Non-pigmented ciliary epithelial cell (primary cell): ENCODE measurements at places on chromosomes 3 and 15.
A peak's percentile ranks its signal among the peaks of the same experiment; 100 is the strongest.

DNA sequence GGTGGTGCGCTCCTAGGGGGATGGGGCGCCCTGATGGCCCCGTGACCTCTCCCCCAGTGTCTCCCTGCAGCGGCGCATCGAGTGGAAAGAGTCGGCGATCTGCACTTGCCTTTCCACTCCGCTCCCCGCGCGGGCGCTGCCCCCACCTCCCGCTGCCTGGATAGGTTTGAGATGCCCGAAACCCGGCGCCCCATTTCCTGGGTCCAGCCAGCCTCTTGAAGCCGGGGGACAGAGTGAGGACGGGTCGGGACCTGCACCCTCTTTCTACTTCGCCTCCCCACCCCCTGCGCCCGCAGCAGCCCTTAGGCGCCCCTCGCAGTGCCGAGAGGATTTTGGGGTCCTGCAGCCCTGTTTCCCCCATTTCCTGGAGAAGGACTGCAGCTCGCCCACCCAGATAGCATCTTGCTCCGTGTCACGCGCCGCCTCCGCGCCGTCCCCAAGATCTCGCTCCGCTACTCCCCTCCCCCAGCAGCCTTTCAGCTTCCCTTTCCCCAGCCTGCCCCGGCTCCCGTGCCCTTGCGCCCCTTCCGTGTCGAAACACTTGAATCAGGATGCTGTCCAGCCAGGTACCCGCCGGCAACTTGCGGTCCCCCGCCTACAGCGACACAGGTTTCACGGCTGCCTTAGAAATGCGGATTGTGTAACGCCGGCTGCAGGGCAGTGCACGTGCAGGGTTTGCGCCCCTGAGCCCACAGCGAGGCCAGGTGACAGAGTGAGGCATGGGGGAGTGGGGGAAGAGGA is 519 bp downstream of the ABHD6 start:
- no peak for DNase-seq

DNA sequence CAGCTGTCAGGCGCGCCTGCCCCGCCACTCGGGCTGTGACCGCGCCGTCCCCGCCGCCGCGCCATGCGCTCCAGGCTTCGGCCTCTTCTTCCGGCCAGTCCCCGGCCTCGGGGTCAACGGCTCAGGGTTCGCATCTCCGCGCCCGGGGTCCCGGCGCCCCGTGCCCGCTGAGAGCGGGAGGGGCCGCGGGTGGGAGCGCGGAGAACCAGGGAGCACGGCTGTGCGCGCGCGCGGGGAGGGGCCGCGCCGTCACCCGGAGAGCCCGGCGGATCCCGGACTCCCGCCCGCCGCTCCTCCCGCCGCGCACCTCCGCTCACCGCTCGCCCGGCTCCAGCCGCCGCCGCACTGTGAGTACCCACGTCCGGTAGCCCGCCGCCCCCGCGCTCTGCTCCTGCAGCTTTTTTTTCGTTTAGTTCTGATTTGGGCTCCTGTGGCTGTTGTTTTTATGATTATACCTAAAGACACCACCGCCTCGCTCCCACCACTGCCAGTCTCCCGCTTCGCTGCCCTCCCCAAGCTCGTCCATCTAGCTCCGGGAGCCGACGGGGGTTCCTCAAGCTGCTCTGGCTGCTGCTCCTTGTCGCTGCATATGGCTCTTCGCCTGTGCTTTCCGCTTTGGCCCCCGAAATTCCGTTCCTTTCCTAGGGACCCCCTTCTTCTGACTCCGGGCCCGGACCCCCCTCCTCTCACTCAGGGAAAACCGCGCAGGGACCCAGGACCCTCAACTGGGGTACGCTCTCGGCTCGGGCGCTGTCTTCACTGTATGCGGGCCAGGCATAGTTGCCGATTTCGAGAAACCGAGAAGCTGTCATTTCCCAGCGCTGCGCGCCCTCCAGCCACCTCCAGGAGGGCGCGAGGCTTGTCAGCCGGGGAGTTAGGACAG is 1.8 kb upstream of the SKOR1 start:
- DNase-seq, result no peak

DNA sequence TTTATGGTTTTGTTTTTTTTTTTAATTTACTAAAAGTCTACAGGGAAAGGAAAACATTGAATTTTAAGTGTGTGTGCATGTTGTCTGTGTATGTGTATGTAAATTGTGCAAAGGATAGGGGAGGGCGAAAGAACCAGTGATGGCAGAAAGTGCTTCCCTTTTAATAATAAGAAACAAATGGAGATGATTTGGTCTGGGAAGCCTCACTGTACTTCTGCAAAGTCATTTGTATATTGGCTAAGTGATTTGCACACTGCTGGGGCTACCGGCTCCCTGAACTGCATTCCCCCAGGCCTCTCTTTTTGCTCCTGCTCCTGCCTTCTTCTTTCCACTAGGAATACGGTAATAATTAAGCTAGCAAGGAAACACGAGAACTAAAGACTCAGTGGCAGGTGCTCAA is 101.2 kb downstream of the CD47 start:
- DNase-seq, result no peak

DNA sequence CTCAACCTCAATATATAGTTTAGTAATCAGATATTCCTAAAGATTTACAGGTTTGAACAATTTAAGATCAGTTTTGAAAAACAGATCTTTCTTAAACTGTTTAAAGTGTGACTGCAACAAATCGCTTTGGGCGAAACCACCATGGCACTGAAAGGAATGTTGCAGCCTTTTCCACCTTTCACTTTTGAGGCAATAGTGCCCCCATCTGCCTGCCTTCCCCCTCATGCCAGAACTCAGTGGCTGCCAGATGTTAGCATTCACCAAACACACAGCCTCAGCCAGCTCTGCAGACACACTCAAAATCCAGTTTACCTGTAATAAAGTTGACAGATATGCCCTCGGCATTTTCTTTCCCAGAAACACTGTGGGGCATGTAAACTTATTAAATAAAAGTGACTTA is 3.3 kb downstream of the LYSMD4 start:
- DNase-seq, result no peak

DNA sequence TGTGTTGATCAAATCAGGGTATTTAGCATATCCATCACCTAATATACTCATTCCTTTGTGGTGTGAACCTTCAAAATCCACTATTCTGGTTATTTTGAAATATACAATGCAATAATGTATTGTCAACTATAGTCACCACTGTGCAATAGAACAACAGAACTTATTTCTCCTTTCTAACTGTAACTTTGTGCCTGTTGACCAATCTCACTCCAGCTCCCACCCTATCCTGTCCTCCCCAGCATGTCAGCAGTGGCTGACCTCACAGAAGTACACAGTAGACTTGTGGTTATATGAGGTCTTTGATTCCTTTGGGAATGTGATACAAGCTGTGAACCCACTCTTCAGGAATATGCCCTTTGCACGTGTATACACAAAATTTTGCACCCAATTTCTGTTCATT is 64.2 kb downstream of the ECT2 start:
- DNase-seq, result no peak

DNA sequence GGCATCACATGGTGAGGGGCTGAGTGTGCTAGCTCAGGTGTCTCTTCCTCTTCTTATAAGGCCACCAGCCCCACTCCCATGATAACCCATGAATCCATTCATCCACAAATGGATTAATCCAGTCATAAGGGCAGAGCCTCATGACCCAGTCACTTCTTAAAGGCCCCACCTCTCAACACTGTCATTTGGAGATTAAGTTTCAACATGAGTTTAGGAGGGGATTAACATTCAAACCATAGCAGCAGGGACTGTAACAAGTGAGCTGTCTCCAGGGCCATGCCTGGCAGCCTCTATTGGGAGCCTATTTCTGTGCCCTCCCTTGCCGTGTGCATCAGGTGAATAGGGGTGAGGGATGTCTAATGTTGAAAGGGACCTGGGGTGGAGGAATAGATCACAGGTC is 77.5 kb downstream of the CHRD start:
- DNase-seq, result no peak

GRCh38 chr15:96314963-96315362 is 15.5 kb upstream of the NR2F2 start:
- DNase-seq, result no peak

GRCh38 chr3:95387242-95388021 is 1324.6 kb downstream of the NSUN3 start:
- no peak for DNase-seq

DNA sequence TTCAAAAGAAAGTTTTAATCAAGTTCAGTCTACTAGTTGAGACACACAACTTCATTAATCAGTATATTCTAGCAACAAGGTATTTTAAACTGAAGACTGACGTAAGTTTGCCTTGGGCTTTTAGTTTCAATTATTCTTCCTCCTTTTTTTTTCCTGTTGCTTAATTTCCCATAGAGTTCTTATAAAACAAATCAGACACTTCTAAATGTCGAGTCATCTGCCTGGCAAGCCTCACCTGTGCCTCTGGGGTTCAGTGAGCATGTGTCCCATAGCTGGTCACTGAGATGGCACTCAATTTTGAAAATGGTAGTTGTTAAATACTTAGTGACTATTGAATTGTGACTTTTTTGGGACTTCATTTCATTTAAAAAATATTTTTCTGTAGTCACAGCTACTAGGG is 27.4 kb downstream of the NKIRAS1 start:
- no peak for DNase-seq

GRCh38 chr3:165185707-165186327 is 10.4 kb downstream of the SLITRK3 start:
- peak; percentile 20 for DNase-seq

DNA sequence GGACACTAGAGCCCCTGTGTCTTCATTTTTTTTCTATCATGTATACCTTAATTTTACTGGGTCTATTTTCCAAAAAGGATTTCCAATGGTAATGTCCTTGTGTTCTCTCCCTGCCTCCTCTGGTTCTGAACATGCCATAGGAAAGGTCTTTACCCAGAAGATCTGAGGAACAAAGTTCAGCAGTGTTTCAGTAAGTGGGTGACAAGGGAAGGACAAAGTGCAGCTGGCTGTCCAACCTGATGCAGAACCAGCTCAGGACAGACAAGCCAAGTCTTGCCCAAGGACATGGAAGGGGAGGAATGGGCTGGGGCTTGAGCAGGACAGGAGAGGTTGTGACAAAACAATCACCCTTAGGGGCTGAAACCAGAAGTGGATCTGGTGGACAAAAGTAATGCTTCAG is 61.2 kb upstream of the STRIT1 start:
- DNase-seq, result no peak

DNA sequence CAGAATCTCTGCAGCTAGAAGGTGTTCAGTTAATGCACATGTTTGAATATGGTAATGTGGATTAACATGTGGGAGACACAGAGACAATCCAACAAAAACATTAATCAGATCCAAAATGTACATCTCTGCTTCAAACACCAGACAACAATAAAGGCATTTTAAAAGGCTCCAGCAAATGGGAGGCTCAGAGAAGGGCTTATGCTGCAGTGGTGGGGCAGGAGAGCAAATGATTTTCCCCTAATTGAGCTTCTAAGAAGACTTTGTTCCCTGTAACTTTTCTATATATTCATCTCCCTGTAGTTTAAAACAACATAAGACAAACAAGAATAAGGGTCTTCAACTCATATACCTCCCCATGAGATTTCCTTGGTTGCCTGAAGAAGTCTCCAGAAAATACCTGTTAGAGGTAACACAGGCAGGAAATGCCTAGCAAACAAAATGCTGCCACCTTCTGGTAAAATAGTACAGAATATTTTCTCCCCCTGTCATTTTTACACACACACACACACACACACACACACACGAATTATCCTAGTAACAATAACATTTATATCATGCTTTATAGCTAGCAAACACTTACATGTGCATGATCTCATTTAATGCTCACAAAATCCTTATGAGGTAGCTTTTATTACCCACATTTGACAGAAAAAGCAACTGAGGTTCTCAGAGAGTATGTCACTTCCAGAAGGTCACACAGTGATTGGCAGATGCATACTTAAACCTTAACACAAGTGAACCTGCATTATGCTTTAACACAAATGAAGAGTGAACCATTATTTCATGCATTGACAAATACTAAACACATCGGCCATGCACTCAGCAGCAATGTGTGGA is 123.4 kb upstream of the MB21D2 start:
- DNase-seq, result no peak

- no peak for DNase-seq
These were observed 4.5 kb downstream of the MYO9A start for GRCh38 chr15:72113347-72114031.

GRCh38 chr15:63332367-63333124 is 49.1 kb downstream of the CA12 start:
- DNase-seq, result peak; percentile 70

DNA sequence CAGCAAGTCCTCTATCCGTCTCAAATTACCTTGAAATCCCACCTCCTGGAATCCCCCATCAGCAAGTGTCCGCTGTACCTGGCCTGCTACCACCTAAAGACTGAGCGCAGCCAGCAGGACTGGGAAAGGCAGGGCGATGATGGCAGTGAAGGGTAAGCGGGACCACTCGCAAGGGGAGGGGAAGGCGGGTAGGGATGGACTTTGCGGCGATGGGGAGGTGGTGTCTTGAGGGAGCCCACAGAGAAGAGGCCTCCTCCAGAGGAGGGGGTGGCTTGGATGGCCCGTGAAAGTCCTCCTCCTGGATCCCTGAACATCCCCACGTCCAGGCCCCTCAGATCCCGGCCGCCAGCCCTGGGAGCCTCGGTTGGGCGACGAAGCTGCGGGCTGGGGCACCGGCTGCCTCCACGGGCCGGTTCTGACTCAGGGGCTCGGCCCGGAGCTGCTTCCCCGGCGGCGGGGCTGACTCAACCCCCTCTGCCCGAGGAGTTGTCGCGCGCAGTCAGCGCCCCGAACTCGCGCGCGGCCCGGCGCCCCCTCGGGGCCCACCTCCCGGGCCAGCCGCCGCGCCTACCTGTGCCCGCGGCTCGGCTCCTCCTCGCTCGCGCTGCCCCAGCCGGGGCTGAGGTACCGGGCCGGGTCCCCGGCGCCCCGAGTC is 512 bp downstream of the LARP6 start:
- no peak for DNase-seq

- peak; percentile 45 for DNase-seq
These were observed 49.4 kb upstream of the FMN1 start for GRCh38 chr15:33243869-33244268.
